ENCODE measurements at places on chromosomes 12 and 14.

GRCh38 chr12:49092086-49092815 lies 2.4 kb downstream of the DHH start:
- DNase-seq: peak; percentile 82

- no peak for DNase-seq
These were observed 88.5 kb downstream of the MYRFL start for GRCh38 chr12:69913526-69913925.

DNA sequence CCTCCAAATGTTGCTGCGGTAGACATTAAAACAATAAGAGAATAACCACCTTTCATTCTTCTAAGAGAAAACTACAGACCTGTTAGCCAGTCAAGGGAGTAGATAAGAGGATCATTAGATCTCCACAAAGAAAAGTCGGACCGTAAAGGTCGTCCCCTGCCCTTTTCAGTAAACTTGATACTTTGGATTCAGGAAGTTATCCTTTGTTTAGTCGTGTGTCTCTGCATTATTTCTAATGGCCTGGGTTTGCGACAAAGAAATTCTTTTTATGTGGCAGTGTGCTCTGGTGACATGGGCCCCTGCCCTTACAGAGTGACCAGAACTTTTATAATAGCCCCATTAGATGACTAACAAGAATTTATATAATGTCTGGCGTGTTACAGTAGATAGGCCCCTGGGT lies 44.6 kb upstream of the EVL start:
- no peak for DNase-seq

- DNase-seq: no peak
These were observed 10.7 kb downstream of the KLHL28 start for GRCh38 chr14:44951051-44951450.

DNA sequence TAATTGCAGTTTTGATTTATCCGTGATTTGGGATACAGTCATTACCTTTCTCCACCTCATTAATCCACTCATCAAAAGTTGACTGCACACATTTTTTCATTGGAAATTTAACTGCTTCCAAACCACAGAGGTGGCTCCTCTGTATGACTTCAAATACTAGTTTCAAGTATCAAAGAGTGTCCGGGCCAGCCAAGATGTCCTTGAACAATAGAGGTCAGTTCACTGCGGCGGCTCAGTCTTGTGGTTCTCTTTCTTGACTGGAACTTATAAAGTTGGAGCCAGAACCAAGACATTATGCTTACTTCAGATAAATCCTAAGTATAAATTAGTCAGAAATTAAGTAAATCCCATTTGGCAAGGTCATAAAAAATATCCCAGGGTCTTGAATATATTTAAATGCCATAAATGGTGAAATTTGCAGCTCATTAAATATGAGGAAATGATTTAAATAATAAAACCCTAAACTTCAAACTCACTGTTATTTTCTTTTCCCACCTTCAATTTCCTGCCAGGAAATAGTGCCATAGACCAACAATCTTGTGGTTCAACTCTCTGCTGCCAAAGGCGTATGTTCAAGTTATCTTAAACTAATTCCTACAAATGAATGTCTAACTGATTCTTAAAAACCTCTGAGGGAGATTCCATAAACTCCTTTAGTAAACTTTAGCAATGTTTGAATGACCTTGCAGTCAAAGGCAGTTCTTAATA lies 360.8 kb downstream of the AEBP2 start:
- DNase-seq: no peak

DNA sequence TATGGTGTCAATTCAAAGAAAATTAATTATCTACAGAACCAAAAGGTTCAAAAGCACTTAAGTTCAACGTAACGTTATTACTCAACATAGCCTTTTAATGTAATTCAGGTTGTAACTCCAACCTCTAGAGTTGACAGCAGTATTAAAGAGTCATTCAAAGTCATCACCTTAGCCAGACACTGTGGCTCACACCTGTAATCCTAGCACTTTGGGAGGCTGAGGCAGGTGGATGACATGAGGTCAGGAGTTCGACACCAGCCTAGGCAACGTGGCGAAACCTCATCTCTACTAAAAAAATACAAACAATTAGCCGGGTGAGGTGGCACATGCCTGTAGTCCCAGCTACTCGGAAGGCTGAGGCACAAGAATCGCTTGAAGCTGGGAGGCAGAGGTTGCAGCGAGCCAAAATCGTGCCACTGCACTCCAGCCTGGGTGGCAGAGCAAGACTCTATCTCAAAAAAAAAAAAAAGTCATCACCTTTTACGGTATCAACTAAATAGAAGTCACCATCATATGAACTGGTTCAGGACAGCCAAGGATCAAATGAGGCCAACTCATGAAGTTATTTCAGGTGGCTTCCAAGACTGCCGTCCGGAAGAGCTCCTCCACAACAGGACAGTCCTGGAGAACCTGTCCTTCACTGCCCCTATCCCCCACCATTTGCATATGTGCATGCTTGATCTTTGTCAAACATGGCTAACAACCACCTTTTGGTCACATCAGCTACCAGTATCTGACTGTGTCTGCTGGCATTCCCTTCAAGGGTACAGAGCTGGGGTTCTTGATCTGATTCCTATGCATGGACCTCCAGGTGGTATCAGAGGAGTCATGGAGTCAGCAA lies 4.2 kb downstream of the PPTC7 start:
- no peak for DNase-seq

DNA sequence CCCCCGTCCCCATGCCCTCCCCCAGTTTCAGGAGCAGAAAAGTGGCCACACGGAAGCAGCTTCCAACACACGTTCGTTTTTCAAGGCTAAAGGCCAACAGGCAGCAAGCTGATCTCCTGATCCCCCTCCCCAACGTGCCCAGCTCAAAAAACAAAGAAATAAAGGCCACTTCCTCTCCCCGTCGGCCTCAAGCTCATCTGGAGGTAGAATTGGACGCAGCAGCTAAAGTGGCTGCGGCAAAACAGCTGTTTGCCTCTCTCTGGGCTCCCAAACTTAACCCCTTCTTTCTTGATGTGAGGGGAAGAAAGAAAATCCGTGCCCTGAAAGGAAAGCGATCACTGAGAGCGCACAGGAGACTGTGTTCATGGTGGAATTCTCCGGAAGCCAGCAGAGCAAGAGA lies 66.3 kb downstream of the SCARB1 start:
- DNase-seq: no peak

GRCh38 chr12:120537856-120538220 lies 3.7 kb downstream of the RNF10 start:
- no peak for DNase-seq

- no peak for DNase-seq
These were observed 19.9 kb downstream of the EIF2B2 start for GRCh38 chr14:75022655-75023054.

DNA sequence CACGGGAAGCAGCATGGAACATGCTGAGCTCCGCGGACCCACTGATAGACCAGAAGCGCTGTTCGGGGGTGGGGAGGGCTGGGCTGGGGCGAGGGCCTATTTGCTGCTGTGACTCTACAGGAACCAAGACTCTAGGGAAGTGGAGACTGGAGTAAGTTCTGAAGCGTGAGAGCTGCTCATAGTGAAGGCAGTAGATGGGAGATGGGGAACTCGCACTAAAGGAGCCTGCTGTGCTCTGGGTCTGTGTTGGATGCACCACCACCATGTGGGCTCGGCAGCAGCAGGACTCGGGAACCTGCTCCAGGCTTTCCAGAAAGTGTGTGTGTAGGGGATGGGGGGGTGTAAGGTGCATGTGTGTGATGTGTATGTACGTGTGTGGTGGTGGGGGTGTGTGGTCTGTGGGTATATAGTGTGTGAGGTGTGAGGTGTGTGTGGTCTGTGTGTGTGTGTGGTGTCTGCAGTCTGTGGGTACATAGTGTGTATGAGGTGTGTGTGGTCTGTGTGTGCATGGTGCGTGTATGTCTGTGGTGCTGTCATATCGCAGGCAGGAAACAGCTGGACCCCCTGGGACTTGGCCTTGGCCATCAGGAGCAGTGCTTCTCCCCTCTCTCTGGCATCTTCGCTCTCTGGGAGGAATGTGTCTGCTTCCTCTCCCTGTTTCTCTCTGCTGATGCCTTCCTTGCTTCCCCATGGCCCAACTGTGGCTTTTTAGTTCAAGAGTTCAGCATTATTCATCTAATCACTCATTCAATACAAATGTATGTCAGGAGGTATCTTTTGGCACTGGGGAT lies 378.9 kb downstream of the FUT8 start:
- DNase-seq: no peak

GRCh38 chr12:52924764-52925716 lies 20.2 kb upstream of the KRT8 start:
- DNase-seq: no peak

GRCh38 chr12:56633468-56634241 lies 3.5 kb upstream of the BAZ2A start:
- no peak for DNase-seq

GRCh38 chr12:114451657-114452056 lies 45.7 kb upstream of the TBX5 start:
- DNase-seq: no peak

DNA sequence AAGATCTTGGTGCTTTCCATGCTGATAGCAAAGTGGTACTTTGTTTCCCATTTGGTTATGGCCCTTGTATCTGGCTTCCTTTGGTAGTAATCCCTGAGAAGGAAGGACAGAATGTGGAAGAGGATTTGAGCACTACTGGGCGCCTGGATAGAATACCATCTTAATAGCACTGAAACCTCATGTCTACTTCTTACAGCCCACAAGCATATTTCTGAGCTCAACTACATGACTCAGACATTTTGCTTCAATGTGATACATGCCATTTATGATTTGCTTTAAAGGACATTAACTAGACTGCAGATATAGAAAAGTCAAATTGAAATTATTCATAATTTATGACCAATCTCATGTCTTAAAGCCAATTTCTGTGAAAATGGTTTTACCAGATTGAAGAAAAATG lies 80.4 kb downstream of the LIN7A start:
- no peak for DNase-seq

- DNase-seq: no peak
These were observed 23.9 kb downstream of the SCAF11 start for GRCh38 chr12:45966486-45966885.

DNA sequence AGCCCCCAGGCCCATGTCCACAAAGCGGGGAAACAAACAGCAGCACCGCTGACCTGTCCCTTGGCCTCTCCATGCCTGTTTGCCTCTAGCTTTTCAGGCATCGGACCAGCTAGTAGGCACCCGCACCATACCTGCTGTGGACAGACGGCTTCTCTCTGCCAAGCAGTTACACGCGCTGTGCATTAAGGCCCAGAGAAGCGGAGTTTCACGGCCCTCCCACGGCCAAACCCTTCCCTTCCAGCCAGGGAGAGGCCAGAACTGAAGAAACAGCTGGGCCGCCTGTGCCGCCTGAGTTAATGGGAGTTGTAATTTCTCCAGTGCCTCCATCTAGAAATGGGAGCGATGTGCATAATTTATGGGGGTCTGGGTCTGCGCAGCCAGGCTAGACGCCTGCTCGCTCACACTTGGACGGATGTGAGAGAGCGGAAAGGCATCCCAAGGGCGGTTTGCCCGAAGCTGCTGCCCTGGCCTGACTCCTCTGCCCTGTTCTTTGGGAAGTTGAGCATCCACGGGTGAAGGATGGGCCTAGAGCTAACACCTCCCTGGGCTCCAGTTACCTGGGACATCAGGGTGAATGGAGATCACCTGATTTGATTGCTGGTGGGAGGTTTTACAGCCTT lies 89.7 kb upstream of the BCL11B start:
- no peak for DNase-seq

DNA sequence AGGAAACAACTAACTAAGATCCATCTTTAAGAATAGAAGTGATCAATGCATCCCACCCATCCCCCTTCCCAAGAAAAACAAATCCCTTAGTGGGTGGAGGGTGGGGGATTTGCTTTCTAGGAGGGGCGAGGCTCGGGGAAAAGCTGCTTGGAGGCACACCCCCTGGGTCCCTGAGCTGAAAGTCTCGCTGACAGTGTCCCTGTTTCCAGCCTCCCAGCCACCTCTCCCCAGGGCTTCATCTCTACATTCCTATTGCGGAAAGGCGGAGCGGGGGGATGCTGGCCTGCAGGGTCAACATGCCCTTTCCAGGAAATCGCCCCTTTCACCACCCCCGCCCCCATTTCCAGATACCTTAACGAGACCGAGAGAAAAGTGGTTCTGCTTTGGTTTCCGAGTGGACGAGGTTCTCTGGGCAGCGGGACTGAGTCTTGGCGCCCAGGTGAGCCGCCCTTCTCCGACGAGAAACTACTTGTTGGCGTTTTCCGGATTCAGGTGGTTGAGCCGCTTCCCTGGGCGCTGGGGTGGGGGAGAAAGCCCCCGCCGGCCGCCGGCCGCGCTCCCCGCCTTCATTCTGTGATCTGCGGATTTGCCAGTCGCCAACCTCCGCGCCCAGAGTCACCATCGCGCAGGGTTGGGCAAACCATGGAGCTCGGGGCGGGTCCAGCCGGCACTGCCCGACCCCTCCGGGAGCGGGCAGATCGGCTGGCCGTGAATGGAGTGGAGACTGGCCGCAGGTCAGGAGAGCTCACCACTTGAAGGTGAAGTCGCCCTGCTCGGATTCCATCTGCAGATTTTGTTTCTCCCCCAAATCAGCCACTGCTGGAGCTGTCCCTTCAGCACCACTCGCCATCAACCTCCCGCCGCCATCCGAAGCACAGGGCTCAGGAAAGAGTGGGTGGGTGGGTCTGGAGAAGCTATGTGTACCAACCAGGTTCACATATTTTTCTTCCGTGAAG lies 505 bp downstream of the KCNC2 start:
- peak; percentile 90 for DNase-seq

GRCh38 chr12:2057041-2057794 lies 4.4 kb downstream of the CACNA1C start:
- peak; percentile 86 for DNase-seq

GRCh38 chr14:68951035-68951797 lies 27.9 kb downstream of the ACTN1 start:
- DNase-seq: peak; percentile 58

DNA sequence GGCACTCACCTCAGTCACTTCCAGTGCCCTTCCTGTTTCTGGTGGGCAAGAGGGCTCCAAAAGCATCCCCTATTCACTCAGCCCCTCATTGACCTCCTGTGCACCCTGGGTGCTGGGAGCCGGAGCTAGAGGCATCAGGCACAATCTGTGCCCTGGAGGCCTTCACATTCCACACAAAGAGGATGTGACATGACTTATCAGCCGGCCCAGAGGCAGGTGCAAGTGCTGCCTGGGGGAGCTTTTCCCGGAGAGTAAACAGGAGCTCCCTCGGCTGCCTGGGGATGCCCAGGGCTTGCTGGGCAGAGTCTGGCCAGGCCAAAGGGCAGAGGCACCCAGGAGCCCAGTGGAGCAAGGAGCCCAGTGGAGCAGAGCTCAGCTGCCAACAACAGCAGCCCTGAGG lies 64.5 kb downstream of the BCL11B start:
- DNase-seq: no peak

DNA sequence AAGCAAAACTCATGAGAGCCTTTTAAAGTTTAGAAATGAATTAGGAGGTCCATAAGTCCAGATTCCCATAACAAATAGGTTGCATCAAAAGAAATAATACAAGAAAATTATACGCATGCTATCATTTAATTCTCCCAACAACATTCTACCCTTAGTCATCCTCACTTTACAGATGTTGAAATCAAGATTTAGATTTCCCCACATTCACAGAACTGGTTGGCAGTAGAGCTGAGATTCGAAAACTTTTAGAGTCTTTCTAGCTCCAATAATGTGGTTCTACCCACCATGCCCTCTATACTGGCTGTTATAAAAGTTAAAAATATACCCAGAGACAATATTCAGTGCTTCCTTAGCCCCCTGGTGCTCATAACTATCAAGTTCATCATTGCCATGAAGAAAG lies 56.6 kb upstream of the METAP2 start:
- DNase-seq: no peak

- no peak for DNase-seq
These were observed 18.6 kb downstream of the LRIG3 start for GRCh38 chr12:58901664-58902063.

All from posterior cingulate gyrus (tissue), 11 donors.